ENCODE measurements at places on chromosomes 3 and 15.

GRCh38 chr3:33218446-33219174 lies at the start of gene SUSD5:
Gene SUSD5 (minus strand): TSS chr3:33218810. CDS start chr3:33218797, 13 bp downstream.
- DNase-seq, result peak; percentile 3

DNA sequence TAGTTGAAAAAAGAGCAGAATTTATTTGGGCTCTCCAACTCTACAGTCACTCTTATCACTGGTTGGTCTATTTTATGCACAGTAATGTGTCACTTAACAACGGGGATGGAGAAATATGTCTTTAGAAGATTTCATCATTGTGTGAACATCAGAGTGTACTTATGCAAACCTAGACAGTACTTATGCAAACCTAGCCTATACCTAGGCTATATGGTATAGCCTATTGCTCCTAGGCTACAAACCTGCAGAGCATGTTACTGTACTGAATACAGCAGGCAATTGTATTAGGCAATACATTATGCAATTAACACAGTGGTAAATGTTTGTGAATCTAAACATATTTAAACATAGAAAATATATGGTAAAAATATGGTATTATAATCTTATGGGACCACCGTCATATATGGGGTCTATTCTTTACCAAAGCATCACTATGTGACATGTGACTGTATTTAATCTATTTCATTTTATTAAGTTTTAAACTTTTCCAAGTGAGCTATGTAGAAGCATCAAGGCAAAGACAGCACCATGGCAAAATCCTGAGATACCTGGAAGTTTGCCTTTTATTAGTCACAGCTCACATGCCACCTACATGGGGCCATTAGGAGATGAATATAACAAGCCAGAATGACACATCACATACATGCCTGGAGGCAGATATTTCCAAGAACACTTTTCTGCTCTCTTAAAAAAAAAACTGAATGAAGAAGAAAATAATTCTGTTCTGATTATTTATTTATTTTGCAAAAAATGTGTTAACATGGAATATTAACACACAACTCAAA lies 537.4 kb downstream of the TUSC7 start:
- no peak for DNase-seq

DNA sequence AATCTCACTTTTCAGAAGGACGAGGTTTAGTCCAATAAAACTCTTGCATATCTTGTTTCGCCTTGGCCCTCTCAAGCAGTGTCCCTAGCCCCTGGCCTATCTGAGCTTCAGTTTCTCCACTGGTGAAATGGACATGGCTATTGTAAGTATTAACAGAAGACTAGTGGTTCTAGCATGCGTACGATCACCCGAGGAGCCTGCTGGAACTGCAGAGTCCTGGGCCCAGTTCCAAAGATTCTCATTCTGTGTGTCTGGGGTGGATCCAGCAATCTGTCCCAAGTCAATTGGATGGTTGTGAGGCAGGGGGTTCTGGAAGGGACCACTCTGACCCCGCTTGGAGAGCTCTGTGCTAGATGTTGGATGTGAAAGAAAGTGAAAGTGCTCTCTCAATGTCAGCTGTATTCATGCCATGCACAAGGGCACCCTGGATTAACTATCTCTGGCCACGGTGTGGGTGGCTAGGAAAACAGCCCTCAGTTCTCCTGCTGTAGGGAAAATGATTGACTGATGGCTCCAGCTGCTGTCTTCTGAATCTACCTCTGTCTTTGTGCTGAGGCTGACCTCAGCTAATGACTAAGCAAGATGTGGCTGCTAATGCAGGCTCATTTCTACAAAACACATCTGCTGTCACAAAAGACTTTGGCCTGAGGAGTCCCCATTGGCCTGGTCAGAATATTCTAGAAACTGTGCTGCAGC lies 1.9 kb upstream of the PLA1A start:
- DNase-seq, result no peak

- no peak for DNase-seq
These were observed 229.2 kb upstream of the ZPLD1 start for GRCh38 chr3:102205647-102206046.

- DNase-seq, result no peak
These were observed 262.1 kb upstream of the TGFBR2 start for GRCh38 chr3:30344288-30344687.

DNA sequence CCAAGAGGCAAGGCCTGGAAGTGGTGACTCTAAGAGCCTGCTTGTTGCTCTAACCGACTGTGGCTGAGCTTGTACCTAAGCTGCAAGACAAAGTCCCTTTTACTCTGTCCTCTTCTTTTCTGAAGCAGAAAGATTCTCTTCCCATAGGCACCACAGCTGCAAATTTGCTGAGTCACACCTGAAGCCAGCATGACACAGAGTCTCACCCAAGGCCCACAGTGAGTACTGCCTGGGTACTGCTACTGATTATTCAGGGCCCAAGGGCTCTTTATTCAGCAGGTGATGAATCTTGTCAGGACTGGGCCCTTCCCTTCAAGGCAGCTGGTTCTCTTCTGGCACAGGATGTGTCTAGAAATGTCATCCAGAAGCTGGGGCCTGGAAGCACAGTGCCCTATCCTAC lies 18.9 kb upstream of the TIGIT start:
- no peak for DNase-seq

DNA sequence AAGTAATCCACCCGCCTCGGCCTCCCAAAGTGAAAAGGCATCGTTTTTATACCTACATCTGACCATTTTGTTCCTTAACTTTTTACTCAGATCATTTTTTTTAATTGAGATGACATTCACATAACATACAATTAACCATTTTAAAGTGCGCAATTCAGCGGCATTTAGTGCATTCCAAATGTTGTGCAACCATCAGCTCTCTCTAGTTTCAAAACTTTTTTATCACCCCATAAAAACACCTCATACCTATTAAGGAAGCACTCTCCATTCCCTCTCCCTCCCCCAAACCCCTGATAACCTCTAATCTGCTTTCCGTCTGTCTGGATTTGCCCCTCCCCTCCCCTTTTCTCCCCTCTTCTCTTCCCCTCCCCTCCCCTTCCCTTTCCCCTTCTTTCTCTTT lies 310.1 kb downstream of the UACA start:
- no peak for DNase-seq

GRCh38 chr3:14876921-14877333 lies 58.2 kb downstream of the FGD5 start:
- no peak for DNase-seq

- DNase-seq, result peak; percentile 84
These were observed 17.7 kb downstream of the EEFSEC start for GRCh38 chr3:128170866-128171516.

DNA sequence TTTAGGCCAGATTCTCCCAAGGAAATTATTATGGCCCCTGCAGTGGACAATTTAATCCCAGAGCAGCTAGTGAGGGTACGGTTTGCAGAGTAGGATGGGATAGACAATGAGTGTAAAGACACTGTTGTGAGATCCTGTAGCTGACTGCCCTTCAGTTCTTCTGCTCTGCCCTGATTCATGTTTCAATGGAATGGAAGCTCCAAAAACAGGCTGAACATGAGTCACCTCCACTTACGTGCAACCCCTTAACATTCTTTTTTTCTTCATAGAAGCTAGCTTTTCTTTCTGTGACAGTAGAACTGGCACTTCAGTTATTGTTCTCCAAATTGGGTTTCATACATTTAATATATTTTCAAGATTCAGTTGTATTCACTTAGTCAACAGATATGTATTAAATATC lies 32.1 kb downstream of the CLDN18 start:
- no peak for DNase-seq

DNA sequence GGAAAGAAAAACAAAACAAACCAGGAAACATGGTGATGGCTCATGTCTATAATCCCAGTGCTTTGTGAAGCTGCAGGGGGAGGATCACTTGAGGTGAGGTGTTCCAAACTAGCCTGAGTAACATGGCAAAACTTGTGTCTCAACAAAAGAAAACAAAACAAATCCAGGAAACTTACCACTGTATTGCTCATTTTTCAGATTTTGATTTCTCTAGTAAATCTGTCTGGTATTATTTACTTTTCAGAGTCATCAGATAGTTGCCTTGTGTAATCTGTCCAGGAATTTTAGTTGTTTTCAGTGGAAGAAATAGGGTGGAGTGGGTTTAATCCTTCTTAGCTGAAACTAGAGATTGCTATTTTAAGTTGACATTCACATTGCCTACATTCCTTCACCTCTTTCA lies 91.8 kb upstream of the ALCAM start:
- DNase-seq, result no peak

- DNase-seq, result no peak
These were observed 113.8 kb upstream of the STRIT1 start for GRCh38 chr3:155407331-155407730.

DNA sequence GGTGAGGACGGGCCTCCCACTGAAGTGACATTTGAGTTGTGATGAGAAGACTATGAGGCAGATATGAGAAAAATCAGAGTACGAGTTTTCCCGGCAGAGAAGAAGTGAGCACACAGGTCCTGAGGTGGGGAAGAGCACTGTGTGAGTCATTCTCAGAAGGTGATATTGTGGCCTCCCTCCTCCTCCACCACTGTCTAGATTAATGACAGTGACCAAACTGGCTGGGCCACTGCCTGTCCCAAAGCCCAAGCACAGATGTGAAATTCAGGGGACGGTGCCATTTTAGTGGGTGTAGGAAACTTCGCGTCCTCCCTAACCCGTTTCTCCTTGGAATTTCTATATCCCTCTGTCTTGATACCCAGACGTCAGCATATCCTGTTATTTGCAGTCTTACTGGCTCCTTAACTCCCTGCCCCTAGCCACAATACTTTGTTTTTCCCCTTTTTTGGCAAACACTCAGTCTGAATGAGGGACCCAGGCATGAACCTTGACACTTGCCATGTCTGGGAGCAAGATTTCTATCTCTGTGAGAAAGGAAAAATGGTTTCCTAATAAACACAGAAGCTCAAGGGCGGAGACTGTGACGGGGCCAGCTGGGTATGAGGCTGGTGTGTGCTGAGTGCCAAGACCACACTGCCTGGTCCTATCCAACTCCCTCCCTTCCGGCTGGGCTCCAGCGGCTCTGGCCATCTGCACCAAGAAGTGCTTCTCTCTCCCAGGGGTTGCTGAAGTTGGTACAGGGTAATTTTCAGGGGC lies 15.2 kb downstream of the PRICKLE2 start:
- no peak for DNase-seq

DNA sequence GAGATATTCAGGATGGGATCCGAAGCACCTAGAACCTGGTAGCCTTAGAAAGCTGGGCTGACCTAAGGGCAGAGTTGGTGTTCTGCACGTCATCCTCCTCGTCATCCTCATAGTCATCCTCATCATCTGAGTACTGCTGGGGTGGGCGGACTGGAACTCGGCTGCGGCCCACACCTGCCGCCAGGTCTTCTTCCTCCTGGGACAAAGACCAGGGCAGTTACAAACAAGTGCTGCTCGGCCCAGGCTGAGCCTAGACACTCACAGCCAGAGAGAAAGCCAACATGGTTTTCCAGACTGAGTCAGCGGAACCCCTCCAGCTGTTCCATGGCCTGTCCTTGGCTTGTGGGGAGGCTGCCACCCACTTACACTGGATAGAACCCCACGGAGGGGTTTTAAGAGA lies 40.5 kb downstream of the SEMA3G start:
- DNase-seq, result no peak

DNA sequence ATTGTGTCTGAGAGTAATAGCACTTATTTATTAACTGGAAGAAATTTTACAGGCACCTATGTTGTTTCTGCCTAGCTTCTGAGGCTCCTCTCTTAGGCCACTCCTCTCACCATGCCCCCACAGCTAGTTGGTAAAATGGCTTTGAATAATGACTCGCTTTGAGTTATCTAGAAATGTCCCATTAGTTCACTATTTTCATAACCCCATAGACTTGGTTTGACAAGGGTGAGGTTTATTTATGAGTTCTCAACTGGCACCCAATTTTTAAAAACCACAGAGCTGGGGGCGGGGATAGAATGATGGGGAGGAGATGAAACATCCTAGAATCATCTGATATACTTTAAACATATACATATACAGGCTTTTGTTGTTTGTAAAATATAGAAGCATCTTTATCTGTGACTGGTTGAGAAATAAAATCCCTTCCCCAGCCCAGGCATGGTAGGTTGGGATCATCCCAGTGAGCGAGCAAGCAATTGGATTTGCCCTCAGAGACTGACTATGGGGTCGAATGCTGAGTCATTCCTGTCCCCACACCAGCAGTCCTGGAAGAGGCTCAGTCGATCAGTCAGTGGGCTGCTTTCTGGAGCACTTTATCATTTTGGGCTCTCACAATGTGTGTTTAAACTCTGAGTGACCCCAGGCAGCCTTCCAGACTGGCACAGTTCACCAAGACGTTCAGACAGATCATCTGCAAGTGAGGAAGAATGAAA lies 60.2 kb upstream of the TSEN2 start:
- DNase-seq, result no peak

DNA sequence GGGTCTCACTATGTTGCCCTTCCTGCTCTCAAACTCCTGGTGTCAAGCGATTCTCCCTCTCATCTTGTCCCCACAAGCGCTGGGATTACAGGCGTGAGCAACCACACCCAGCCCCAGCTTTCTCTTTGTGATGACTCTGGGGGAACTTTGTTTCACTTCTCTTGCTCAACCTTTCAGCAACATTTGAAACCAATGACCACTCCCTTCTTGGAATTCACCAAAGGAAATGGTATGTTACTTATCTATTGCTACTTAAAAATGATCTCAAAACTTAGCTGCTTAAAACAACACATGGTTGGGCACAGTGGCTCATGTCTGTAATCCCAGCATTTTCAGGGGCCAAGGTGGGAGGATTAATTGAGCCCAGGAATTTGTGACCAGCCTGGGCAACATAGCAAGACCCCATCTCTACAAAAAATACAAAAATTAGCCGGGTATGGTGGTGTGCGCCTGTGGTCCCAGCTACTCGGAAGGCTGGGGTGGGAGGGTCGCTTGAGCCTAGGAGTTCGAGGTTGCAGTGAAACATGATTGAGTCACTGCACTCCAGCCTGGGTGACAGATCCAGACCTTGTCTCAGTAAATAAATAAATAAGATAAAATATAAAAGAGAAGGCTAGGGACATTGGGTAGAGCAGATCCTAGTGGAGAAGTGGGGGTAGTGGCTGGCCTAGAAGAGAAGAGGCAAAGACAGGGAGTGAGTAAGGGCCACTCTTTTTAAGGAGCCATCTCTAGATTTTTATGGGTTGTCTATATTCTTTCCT lies 10.3 kb upstream of the COPG1 start:
- DNase-seq, result no peak

DNA sequence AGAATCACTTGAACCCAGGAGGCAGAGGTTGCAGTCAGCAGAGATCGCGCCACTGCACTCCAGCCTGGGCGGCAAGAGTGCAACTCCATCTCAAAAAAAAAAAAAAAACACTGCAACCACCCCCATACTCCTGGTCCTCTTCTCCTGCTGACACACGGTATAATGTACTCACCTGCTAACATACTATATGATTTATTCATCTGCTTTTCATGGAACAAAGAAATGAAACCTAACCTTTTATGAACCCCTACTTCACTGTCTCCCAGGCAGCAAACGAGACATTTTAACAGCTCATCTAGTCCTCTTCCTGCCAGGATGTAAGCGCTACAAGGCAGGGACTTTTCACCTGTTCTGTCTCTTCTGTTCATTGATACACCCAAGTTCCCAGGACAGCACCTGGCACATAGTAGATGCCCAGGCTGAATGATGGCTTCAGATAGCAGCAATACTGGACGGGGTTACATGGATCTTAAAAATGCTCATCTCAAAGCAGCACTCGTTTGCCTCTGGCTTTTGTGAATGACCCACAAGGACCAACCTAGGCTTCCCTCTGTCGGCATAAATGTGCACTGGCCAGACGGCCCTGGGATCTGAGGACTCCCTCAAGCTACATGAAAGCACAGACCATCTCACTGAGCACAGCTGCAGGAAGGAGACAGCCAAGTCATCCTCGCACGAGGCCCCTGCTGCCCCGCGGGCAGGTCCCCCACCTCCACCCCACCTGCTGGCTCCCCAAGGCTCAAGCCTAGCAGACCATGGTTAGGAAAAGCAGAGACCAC lies 20.3 kb downstream of the XXYLT1 start:
- DNase-seq, result no peak
